ENCODE measurements at places on chromosomes 12 and 14.

- no peak for DNase-seq
Measured at GRCh38 chr12:4829161-4829792, 80.4 kb upstream of the KCNA1 start.

DNA sequence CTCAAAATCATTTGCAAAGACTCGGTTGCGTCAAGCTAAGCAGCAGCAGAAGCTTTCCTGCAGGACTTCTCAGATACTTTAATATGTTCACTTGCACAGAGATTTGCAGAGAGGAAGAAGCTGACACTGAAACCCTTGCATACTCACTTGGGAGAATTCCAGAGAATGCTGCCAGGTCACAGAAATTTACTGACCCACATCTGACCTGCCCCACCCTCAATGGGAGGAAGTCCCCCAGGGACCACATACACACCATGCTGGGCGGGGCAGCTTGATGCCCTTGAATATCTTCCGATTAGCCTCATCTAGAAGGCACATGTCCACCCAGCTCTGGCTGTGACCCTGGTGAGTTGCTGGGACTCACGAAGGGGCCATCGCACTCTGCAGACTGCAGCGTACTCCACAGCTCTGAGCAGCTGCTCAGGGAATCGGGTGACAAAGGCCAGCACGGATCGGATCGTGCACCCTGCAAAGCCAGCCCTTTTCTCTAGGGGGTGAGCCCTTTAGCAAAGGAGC lies 83.2 kb downstream of the ITPK1 start:
- no peak for DNase-seq

- DNase-seq = no peak
Measured at GRCh38 chr12:91833780-91834359, 311.8 kb downstream of the BTG1 start.

GRCh38 chr12:128421375-128421774 lies 154.4 kb downstream of the TMEM132C start:
- DNase-seq = no peak

DNA sequence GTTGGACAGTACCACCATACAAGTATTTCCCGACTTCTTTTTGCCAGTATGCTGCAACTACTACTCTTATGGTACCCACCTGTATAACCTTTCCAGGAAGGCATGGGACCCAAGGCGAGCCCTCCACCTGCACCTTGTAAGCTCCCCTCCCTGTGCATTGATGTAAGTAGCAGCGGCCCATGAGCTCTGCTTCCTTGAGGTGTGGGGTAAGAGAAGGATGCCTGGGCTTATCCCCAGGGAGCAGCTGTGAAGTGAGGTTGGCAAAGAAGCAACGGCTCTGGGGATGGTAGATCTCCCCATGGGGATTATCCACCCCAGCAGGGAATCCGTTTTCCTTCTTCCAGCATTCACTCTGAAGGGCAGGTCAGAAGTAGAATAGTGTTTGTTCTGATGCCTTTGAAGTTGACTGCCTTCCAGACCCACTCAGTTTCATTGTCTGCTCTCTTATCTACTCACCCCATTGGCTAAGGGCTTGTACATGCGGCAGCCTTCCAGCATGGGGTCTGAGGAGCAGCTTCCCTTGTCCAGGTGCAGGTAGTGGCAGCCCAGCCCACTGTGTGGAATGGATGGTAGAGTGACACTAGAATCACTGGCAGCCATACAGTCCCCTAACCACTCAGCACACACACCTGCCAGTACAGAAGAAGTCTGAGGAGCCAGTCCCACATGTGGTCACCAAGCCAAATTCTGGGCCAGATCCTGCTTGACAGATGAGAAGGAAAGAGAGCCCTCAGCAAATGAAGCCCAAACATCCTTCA lies 3.4 kb downstream of the CIROP start:
- DNase-seq = no peak

- no peak for DNase-seq
Measured at GRCh38 chr12:55716582-55716957, 724 bp downstream of the BLOC1S1 start.

GRCh38 chr14:88791629-88792472 lies 902 bp downstream of the EML5 start:
- DNase-seq = peak; percentile 45

GRCh38 chr12:6122201-6122600 lies 2.3 kb downstream of the VWF start:
- no peak for DNase-seq
